Heart left ventricle (tissue), 16 donors: ENCODE measurements at places on chromosomes 3 and 15. TPM values are rescaled to one million over a fixed set of nuclear protein-coding genes. Genes with fewer than 3 reads are reported as not detected.

DIS3L gene
- 34.1 TPM for total RNA-seq

MEX3B gene
- 3.0 TPM for total RNA-seq

TXNRD3 gene
- total RNA-seq: 7.9 TPM

BHLHE40 gene
- total RNA-seq: 24.1 TPM

AMIGO3 gene
- 1.4 TPM for total RNA-seq

FBXO40 gene
- 221 TPM for total RNA-seq

PLA2G4F gene
- 0.40 TPM for total RNA-seq

UROC1 gene
- not detected for total RNA-seq

HRH1 gene
- total RNA-seq: 1.2 TPM

CCR2 gene
- total RNA-seq: 2.0 TPM

MST1R gene
- total RNA-seq: 1.8 TPM

DNA sequence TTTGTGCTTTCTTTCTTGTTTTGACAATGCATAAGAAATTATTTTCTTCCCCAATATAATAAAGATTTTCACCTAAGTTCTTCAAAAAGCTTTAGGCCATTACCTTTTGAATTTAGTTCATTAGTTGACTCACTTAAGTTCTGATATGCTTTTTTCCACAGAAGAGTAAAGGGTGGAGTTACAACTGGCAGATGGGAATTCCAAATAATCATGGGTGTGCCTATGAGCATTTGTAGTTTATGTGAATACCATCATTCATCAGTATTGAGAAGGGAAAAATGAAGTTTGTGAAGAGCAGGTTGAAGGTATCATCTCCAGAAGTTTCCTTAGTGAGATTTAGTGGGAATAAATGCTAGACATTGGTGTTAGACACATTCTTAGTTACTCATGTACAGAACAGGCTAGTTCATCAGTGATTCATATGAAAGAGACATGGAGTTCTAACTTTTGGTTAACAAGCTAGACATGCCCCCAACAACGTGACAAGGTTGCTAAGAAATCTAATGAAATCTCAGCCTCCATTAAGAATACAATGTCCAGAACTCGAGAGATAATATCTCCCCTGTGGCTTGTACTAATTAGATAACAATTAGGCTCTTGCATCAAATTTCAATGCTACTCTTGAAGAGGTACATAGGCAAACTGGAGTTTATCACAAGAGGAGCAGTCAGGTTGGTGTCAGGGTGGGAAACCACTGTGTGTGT lies 16.9 kb upstream of the ALCAM start:
- H3K4me1 ChIP-seq: peaks cover 23% of the 10 kb centered on the region
- no peak for DNase-seq
- H3K36me3 ChIP-seq: no peaks in the 10 kb centered on the region
- peaks cover 19% of the 10 kb centered on the region for H3K27me3 ChIP-seq
- no peak overlapping the region for H3K27ac ChIP-seq

DNA sequence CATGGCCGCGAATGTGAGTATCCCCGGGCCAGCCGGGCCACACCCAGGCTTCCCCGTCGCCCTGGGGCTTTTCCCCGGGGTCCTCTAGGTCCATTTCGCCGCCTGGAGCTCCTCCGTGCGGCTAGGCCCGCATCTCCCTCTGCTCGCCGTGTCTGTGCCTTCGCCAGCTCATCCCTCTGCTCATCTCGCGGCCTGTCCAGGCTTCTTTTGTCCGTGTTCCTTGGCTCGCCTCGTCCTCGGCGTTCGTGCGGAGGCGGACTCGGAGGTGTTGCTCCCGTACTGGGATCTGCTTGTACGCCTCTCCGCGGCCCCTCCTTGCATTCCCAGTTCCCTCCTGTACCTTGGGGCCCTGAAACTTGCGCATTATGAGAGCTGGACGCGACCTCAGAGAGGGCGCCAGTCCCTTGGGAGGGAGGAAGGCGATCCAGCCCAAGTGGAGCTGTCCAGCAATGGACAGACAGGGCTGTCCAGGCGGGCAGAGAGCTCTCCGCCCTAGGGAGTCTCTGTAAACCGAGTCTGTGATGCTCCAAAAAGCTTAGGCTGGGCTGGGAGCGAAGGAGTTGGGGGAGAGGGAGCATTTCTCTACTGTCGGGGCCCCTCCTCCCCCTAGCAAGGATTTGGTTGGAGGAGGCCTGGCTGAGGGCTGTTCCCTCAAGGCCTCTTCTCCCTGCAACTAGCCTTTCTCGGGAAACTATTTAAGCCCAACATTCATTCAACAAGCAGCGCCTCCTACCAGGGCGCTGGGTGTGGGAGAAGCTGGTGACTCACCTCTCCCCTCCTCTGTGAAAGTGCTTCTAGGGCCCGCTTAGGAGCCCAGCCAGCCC lies 553 bp downstream of the TMEM43 start:
- no peaks in the 10 kb centered on the region for H3K27me3 ChIP-seq
- H3K4me3 ChIP-seq: peak overlapping the region; percentile 76
- H3K36me3 ChIP-seq: no peaks in the 10 kb centered on the region
- H3K4me1 ChIP-seq: peaks cover 43% of the 10 kb centered on the region
- peak overlapping the region; percentile 92 for H3K27ac ChIP-seq

DNA sequence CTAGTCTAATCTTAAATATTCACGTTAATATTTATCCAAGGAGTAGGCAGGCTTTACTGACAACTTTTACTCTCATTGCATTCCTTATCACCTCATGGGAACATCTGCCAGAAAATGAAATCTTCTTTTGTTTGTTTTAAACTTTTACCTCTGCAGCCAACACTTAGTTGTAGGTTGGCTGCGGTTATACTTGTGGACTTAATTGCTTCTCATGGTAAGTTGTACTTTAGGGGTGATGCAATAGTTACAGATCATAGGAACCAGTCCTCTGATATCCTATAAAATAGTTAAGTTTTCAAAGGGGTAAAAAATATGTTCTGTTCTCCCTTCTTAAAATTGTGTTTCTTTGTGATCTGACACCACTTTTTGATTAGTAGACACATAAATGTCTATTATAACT lies 321.9 kb downstream of the ZPLD1 start:
- no peaks in the 10 kb centered on the region for H3K4me1 ChIP-seq
- no peaks in the 10 kb centered on the region for H3K36me3 ChIP-seq

GRCh38 chr15:46316024-46316423 lies 681.2 kb downstream of the SQOR start:
- no peaks in the 10 kb centered on the region for H3K36me3 ChIP-seq
- no peaks in the 10 kb centered on the region for H3K27me3 ChIP-seq
- H3K4me3 ChIP-seq: no peak overlapping the region
- no peak overlapping the region for H3K27ac ChIP-seq

DNA sequence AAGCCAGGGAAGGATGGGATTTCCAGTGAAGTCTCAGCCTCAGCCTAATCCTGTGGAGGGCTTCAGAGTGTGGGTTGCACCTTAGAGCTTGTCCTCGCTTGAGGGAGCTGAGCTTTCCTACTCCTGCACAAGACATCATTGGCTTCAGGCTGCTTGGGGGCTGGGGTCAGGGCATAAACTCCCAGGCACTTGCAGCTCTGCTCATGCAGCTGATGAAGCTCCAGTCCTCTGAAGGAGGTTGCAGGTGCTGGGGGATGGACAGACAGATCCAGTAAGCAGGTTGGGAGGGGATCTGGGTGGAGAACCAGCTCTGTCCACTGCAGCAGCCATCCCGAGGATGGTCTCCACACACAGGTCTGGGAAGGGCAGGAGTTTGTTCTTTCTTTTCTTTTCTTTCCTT lies 19.4 kb upstream of the POLG start:
- H3K27ac ChIP-seq: no peak overlapping the region
- H3K36me3 ChIP-seq: no peaks in the 10 kb centered on the region
- H3K4me1 ChIP-seq: peaks cover 2% of the 10 kb centered on the region

- DNase-seq: peak; percentile 40
- H3K4me3 ChIP-seq: no peak overlapping the region
- H3K27ac ChIP-seq: no peak overlapping the region
- no peaks in the 10 kb centered on the region for H3K27me3 ChIP-seq
Observed at GRCh38 chr3:186746008-186746407, 28.8 kb downstream of the KNG1 start.

DNA sequence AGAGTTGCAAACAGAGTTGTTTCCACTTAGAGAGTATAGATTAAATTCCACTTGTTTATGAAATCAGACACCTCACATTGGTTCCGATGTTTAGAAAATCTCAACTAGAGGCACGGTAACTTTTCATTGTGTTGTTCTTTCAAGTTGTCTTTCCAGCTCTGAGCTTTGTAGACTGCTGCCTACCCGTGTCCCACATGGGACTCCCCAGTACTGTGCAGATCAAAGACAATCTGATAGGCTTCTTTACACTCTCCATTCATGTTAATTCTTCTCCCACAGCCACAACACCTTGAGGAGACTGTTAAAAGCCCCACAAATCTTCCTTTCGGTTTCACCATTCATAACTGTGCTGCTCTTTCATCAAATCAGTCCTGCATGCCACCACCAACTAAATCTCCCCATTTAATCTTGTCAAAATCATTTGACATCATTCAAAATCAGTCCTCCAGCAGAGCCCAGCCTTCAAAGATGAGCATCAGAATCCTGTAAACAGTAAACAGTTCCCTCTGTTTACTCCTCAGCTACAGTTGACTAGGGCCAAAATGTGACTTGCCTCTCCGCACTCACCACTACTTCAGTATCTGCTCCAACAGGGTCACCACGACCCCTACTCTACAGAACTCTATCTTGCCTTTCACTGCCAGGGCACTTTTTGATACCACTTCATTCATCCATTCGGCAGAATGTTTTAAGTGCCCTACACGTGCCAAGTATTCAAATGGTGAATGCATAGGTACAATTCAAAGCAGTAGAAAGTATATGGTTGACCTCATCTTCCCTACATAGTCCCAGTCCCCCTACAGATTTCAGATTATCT lies 8.3 kb downstream of the ANXA2 start:
- no peaks in the 10 kb centered on the region for H3K36me3 ChIP-seq
- no peak for DNase-seq
- H3K27ac ChIP-seq: no peak overlapping the region
- H3K4me1 ChIP-seq: peaks cover 51% of the 10 kb centered on the region

GRCh38 chr15:67138891-67139855 lies 73.8 kb downstream of the SMAD3 start:
- H3K36me3 ChIP-seq: no peaks in the 10 kb centered on the region
- H3K27ac ChIP-seq: peak overlapping the region; percentile 69
- DNase-seq: no peak
- peaks cover 81% of the 10 kb centered on the region for H3K4me1 ChIP-seq
- no peak overlapping the region for H3K4me3 ChIP-seq
- H3K27me3 ChIP-seq: no peaks in the 10 kb centered on the region

- peaks cover 4% of the 10 kb centered on the region for H3K4me1 ChIP-seq
- no peaks in the 10 kb centered on the region for H3K27me3 ChIP-seq
- no peak overlapping the region for H3K4me3 ChIP-seq
- H3K36me3 ChIP-seq: no peaks in the 10 kb centered on the region
- DNase-seq: peak; percentile 57
Observed at GRCh38 chr3:43773273-43774094, 82.7 kb downstream of the ABHD5 start.

DNA sequence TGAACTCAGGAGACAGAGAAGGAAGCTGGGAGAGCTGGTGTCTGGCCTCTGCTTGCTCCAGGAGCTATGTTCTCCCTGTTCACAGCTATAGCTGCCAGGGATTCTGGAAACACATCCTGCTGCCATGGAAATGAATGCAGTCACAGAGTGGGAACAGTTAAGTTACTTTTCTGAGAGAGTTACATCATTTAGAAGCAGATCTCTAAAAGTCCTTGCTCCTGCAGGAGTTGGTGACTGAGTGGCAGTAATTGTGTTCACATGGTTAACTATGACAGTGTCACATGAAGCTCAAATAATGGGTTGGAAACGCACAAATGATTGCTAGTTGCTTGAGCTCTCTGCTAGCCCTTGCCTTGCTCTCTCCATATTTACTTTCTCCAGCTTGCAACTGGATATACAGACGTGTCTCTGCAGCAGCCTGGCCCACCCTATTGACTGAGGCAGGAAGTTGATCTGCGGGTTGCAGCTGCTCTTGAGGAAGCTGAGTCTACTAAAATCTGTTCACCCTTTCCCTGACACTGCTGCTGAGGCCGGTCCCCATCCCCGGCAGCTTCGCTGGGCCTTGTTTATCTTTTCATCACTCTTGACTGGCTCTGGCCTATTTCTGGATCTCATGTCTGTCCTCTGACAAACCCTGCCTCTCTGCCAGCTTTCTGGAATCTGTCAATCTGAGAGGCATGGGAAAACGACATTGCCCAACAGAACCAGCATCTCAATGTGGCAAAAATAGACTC lies 16.7 kb upstream of the ISLR start:
- H3K27ac ChIP-seq: peak overlapping the region; percentile 72
- no peaks in the 10 kb centered on the region for H3K27me3 ChIP-seq
- peaks cover 37% of the 10 kb centered on the region for H3K4me1 ChIP-seq
- no peaks in the 10 kb centered on the region for H3K36me3 ChIP-seq

GRCh38 chr15:90162956-90163355 lies 38.2 kb upstream of the SEMA4B start:
- H3K4me3 ChIP-seq: no peak overlapping the region
- no peaks in the 10 kb centered on the region for H3K4me1 ChIP-seq
- no peak for DNase-seq
- H3K27ac ChIP-seq: no peak overlapping the region
- H3K27me3 ChIP-seq: no peaks in the 10 kb centered on the region
- H3K36me3 ChIP-seq: no peaks in the 10 kb centered on the region

DNA sequence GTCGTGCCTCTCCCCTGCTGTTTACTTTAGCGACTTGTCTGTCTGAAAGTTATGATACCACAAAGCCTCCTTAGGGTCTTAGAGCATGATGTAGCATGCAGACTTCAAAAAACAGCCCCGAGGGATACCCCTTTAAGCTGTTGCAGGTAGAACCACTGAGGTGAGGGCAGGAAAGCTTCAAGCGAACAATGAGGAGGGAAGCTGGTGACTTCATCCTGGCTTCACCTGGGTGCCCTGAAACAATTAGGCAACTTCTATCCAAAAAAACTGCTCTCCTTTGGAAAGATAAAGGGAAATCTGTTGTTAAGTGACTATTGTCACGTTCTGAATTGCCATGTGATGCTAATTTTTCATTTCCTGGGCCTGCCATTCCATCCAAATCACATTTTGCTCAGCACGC lies 231.6 kb downstream of the SOX2 start:
- no peak for DNase-seq
- no peak overlapping the region for H3K4me3 ChIP-seq
- H3K4me1 ChIP-seq: no peaks in the 10 kb centered on the region
- no peak overlapping the region for H3K27ac ChIP-seq

DNA sequence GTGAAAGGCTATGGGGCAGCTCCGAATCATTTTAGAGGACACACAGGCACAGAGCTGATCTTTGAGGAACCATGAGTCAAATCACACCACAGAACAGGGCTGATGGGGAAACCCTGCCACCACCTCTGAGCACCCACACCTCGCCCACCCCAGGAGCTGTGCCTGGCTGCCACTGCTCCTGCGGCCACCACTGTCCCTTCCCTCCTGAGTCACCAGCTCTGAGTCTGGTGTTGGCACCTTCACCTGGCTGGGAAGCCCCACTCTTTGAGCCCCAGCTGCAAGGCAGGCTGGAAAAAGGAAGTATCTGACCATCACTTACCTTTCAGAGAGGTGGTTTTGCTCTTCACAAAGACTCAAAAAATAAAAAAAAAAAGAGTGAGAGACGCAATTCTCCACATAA lies 63.6 kb upstream of the MEF2A start:
- no peak overlapping the region for H3K27ac ChIP-seq
- H3K27me3 ChIP-seq: no peaks in the 10 kb centered on the region
- no peak overlapping the region for H3K4me3 ChIP-seq
- H3K4me1 ChIP-seq: peaks cover 35% of the 10 kb centered on the region

- DNase-seq: peak; percentile 73
- H3K27me3 ChIP-seq: no peaks in the 10 kb centered on the region
- H3K27ac ChIP-seq: peak overlapping the region; percentile 78
- peak overlapping the region; percentile 62 for H3K4me3 ChIP-seq
- H3K4me1 ChIP-seq: no peaks in the 10 kb centered on the region
- no peaks in the 10 kb centered on the region for H3K36me3 ChIP-seq
Observed at GRCh38 chr15:24955531-24955921, 739 bp downstream of the SNRPN start.
